ENCODE measurements at places on chromosomes 13 and 19.

- DNase-seq = no peak
These were observed 628.9 kb downstream of the DIAPH3 start for GRCh38 chr13:59534806-59535205.

GRCh38 chr19:37243206-37243632, 25.2 kb downstream of the ZNF383 start:
- DNase-seq = no peak

DNA sequence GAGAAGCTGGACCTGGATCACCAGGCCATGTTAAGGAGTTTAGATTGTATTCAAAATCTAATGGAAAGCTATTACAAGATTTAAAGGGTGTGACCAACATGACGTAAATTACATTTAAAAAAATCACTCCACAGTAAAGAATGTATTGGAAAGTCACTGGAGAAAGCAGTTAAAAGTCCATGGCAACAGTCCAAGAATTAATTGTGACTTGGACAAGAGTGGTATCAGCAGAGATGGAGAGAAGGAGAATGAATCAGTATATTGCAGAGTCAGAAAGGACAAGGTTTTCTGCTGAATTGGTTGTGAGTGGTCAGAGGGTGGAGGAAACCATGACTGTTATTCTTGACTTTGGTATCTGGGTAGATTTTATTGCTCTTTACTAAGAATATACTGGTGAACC, 535.1 kb upstream of the SLITRK1 start:
- DNase-seq = no peak

GRCh38 chr13:52749419-52749818, 9.8 kb upstream of the CNMD start:
- no peak for DNase-seq

DNA sequence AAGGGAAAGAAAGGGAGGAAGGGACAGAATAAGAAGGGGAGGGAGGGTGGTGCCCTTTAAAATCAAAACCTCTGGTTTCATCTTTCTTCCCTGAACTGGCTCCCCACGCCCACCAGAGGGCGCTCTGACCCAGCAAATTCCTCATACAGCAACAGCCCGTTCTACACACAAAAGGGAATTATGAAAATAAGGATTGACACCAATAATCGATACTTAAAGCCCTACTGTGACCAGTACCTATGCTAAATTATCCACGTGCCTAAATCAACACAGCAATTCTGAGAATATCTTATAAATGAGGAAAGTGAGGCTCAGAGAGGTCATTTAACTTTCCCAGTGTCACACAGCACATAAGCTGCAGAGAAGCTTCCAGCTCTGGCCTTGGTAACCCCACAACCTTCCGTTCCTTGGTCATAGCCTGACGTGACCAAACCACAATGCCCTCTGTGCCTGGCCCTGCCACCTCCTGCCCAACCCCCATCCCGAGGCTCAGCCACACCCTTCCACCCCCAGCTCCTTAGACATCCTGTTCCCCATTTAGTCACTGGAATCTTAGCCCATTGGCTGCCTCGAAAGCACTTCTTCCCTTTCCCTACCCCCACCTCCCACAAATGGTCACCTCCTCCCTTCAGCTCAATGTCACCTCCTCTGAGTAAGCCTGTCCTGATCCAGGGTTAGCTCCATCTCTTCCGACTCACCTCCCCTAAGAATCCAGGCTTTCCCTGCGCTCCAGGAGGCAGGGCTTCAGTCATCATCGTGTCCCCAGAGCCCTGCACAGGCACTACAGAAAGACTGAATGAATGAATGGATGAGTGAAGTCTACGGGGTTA, 34.2 kb upstream of the PNMA8B start:
- DNase-seq = peak; percentile 44

- no peak for DNase-seq
These were observed 3.1 kb downstream of the FTL start for GRCh38 chr19:48968179-48968661.

- DNase-seq = no peak
These were observed 154.2 kb downstream of the DIAPH3 start for GRCh38 chr13:60009300-60010253.

GRCh38 chr19:29576761-29577648, 29.1 kb upstream of the POP4 start:
- peak; percentile 11 for DNase-seq

- peak; percentile 20 for DNase-seq
These were observed 186.2 kb upstream of the PCDH9 start for GRCh38 chr13:67416047-67416925.

DNA sequence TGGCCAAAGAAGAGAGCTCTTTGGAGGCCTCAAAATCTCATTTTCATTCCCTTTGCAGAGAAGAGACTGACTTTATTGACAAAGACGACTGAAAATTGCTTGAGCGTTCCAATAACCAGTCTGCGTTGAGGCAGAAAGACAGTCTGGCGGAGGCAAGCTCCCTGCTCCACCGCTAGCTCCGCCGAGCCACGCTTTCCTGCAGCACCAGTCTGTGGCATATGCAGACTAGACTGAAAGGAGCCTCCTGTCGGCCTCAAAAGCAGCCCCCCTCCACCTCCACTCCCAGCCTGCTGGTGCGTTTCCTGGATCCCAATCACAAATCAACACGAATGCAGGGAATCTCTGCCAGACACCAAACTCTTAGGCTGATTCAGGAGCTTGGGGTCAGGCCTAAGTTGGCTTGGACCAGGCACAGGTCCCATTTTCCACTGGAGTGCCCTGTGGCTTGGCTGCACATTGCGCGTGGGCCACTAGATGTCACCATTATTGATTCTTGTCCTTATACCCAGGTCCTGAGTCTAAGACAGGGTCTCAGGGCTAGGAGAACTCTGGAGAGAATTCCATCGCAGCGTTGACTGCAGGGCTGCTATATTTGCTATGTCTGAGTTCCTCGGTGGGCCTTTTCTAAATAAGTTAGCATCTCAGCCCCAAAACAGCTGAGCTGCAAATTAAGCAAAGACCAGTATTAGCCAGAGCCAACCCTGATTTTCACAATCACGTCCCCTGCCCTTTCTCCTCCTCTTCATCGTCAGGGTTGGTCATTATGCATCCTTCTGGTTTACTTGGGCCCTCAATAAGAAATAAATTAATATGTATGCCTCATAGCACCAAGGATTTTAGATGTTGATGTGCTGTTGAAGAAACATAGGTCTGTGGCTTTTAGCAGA, 5.2 kb upstream of the ZNF507 start:
- DNase-seq = peak; percentile 65

GRCh38 chr19:11814029-11814699, at the start of gene ZNF440:
TSS of gene ZNF440 (plus strand) at chr19:11814273. CDS start at chr19:11814448, 175 bp downstream.
- peak; percentile 98 for DNase-seq

- DNase-seq = no peak
These were observed 67.0 kb downstream of the ABCC4 start for GRCh38 chr13:95234242-95234641.

- peak; percentile 38 for DNase-seq
These were observed 529.3 kb downstream of the IRS2 start for GRCh38 chr13:109256866-109257760.

DNA sequence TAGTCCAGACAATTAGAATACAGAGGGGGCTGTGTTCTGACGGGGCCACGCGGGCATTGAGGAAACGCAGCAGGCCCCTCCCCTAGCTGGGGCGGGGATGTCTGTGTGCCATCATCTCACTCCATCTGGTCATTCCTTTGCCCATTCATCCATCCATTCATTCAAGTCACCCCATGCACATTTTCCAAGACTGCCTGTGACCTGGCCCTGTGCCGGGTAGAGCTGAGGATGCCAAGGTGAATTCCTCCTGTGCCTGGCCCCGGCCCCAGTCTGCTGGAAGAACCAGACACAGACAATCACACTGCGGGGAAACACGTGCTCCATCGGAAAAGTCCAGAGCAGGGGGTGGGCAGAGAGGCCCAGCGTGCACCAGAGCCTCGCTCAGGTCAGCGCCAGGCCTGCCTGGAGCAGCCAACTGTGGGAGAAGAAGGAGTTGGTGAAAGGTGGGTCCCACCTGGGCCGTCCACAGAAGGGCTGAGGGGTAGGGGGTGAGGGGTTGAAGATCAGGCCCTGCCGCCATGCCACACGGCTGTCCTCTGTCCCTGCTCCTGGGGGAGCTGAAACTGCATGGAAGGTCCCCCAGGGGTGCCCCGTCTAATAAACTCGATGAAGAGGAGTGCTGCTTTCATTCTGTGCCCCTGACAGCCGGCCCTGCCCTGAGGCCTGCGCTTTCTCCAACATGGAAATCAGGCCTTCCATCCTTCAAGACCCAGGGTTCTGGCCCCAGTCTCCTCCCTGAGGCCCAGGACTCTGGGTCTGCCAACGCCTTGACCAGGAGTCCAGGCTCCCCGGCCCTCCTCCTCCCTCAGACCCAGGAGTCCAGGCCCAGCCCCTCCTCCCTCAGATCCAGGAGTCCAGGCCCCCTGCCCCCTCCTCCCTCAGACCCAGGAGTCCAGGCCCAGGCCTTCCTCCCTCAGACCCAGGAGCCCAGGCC, 1.6 kb upstream of the CACNG6 start:
- peak; percentile 77 for DNase-seq

DNA sequence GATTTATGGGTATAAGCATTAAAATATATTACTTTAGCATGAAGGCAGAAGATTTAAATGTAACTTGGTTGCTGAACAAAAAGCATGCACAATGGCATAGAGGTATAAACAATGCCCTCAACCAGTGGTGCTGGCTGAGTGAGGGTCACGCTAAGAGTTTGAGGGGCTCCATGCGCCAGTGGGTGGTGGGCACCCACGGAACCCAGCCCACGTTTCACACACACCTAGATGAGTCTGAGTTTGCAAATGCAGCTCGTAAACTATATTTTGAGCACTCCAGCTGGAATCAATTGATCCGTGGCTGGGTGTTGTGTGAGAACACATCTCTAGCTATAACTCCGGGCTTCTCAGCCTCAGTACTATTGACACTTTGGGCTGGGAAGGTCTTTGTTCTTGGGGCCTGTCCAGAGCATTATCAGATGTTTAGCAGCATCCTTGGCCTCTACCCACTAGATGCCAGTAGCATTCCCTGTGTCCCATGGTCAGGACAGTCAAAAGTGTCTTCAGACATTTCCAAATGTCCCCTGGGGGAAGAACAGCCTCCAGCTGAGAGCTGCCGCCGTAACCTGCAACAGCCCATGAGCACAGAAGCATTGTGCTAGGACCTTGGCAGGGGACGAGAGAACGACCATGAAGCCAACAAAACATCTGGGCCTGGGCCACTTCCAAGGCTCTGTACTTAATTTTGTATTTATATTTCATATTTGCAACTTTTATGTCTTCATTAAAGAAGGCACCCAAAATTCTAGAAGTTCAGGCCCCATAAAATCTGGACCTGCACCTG, 108.1 kb upstream of the SOX1 start:
- DNase-seq = no peak

DNA sequence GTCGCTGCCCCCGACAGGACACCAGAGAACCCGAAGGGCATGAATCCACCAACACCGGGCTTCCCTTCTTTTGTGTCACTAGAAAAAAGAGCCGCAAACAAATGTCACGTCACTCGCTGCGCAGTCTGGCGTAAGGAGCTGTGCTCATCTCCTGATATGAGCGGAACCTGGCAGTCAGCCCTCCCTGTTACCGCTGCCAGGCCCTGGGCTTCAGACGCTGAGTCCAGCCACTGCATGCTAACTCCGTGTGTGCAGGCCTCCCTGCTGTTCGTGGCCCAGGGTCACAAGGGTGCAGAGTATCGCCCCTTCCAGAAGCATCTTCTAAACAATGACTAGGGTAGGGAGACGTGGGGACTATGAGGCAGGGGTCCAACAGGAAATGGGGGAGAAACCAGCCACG, 71.3 kb downstream of the SLC7A1 start:
- DNase-seq = no peak

DNA sequence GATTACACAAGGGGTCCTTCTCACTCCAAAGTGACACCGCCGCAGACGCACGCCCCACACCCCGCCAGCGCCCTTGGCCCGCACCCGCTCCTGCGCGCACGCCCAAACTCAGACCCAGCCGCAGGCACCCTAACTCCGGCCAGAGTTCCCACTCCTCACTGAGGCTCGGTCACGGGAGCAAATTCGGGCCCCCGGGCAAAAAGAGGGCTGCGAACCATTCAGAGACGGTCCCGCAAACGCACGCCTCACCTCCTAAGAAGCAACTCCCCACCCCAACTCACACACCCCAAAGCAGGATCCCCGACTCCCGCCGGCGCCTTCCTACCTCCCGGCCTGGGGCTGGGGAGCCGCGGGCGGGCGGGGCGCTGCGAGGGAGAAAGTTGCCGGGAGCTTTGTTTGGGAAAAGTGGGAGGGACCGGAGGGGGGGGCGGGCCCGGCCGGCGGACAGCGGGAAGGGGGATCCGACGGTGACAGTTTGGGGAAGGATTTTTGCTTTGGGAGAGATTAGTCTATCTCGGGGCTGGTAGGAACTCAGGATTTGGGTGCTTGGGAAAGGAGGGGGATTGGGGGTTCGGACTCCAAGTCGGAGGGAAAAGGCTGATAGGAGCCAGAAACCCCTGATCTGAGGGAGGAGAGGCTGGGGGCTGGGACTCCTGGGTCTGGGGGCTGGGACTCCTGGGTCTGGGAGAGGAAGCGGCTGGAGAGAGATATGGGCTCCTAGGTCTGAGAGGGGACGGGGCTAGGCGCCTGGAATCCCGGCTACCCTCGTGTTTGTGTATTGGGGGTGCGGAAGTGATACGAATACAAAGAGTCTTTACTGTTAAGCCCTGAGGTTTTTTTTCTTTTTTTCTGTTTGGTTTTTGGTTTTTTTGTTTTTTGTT, at the start of gene TEAD2:
Gene TEAD2, minus strand, starts transcription at position 369 of the 881 bp plus-strand sequence. CDS start 2,341 bp downstream, outside the sequence.
- peak; percentile 78 for DNase-seq

DNA sequence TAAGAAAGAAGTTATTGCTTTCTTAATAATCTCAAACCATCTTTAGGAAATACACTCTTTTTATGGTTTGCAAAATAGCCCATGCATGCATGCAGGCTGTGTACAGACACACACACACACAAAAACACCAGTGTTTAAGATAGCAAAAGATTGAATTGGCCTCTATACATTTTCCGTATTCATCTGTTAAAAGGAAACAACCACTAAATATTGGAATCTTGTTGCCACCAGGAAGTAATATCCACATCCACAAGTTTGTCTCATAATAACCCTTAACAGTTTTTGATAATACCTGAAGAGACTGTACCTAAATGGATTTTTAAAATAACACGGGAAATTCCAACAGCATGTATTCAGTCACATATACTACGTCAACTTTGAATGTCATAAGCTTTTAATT, 7.3 kb upstream of the MAB21L1 start:
- DNase-seq = no peak

- no peak for DNase-seq
These were observed 1.0 kb upstream of the ETFB start for GRCh38 chr19:51367255-51367564.

- DNase-seq = no peak
These were observed 5.1 kb upstream of the DCUN1D2 start for GRCh38 chr13:113495494-113496210.

- no peak for DNase-seq
These were observed 330.7 kb downstream of the PCDH20 start for GRCh38 chr13:61084988-61085387.

GRCh38 chr19:39420769-39421168, 8.3 kb downstream of the PLEKHG2 start:
- no peak for DNase-seq

DNA sequence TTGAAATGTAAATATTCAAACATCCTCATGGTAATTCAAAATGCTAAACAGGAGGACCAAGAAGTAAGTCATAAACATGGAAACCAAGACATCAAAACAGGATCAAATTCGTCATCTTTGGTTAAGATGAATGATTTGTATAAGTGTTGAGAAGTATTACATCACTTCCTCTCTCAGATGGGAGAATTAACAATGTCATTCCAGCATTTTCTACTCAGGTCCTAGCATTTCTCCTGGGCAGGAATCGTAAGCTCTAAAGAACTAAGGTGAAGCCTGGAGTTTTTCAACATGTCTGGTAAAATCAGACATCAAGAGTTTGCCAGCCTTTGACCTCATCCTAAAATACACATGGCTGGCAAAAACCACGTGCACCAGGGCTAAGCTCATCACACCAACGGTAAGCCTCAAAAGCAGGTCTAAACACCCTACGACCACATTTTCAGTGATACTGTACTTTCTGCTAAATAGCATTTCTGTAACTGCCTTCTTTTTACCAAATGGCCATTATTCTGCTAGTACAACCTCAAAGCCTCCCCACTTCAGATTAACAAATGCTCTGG, 24.8 kb downstream of the RANBP3 start:
- DNase-seq = no peak

All from MG63 (cell line).